ENCODE measurements at places on chromosomes 3 and 15.

DNA sequence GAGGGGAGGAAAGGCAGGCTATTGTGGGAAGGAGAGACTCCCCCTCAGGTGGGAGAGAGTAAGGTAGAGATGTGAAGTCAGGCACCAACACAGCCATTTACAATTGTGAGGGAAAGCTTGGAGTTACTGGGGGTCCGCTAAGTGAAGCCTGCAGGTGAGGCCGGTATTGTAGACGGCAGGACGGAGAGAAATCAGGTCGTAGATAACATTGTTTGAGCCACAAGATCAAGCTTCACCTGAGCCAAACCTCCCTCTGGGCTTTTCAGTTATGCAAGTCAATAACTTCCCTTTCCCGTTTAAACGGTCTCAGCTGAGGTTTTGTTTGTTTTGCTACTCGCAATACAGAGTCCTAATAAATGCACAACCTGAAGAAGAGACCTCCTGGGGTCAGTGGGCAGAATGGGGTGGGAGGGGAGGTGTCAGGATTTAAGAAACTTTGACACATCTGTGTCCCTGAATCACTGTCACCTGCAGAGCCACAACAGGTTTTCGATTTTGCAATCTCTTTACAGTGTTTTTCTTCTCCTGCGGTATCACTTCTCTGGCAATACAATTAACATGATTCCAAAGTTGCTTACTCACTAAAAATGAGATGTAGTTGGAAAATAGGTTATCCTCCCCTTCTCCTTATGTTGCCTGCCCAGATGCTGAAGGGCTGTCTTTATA lies 72.0 kb upstream of the GLCE start:
- no peak for DNase-seq

DNA sequence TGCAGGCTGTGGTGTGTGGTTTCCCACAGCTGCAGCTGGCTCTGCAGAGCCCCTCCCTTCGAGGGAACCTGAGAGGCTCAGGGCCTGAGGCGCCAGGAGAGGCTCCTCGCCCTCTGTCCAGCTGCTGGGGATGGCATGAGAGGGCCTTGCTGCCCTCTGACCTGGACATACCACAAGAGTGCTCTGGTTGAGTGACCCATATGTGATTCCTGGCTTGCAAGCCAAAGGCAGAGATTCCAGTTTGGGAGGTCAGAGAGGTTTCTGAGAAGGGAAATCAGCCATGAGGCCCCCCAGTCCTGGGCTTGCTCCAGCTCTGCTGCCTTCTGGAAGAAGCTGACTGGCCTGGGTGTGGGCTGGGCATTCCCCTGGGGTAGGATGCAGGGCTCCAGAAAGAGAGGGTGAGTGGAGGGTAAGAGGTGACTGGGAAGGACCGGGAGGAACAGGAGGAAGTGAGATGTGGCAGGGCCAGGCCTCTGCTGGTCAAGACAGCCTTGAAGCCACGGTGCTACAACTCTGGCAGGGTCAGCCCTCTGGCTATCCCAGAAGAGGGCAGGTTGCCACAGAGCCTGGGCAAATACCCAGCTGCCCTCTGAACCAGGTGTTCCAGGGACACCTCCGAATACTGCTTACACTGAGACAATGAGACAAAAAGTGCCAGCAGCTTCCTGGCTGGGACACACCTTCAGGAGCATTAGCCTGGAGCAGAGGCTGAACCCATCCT lies 16.0 kb upstream of the SRP14 start:
- DNase-seq = peak; percentile 41

GRCh38 chr3:122784436-122784835 lies 9.2 kb downstream of the HSPBAP1 start:
- no peak for DNase-seq

GRCh38 chr15:88950600-88951160 lies 37.5 kb upstream of the MFGE8 start:
- no peak for DNase-seq

- no peak for DNase-seq
Measured at GRCh38 chr3:183427196-183427875, 1.1 kb downstream of the MCF2L2 start.

GRCh38 chr3:155330370-155330769 lies 36.9 kb upstream of the STRIT1 start:
- no peak for DNase-seq

GRCh38 chr3:113712129-113712528 lies 15.7 kb upstream of the USF3 start:
- DNase-seq = no peak

DNA sequence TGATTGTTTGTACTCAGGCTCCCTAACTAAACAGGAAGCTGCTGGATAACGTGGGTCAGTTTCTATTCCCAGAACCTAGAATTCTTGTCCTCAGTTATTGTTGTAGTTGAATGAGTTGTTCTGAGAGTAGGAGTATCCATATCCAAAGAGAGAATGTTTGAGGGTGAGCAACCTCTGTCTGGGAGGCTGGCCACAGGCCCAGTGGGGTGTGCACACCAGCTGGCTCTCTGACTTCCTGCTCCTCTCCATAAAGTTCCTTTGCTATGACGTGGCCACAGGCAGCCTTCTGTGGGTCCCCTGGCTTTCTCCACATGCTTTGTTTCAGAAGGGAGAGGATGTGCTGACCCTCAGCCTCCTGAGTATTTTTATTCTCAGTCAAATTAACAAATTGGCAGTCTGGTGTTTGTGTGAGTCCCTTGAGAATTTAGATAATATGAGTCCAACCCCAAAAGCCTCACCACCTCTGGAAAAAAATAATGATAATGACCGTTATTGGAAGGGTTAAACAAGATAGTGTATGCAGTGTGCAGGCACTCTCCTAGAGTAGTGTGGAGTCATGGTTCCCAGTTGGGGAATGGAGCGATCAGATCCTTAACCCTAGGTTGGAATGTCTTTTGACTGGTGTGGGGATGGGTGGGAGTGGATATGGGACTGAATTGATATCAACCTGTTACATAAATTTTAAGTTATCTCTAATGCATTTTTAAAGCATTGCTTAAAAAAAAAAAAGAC lies 47.6 kb upstream of the MED12L start:
- peak; percentile 84 for DNase-seq

DNA sequence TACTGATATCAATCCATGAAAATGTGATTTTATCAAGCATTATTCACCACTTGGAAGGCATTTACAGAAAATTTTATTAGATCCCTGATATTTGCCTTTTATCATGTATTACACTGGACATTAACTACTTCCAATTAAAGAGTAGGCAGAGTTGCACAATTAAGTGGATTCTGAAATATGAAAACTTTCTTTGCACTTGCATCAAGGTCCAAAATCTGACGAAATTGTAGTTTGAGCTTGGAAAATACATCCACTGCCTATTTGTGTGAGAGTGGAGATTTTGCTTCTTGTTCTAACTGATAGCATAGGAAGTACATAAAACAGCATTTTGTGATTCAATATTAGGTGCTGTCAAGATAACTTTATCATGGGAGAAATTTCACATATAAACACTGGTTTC lies 49.6 kb upstream of the SLC12A8 start:
- DNase-seq = no peak

GRCh38 chr3:82208002-82208710 lies 446.7 kb upstream of the GBE1 start:
- DNase-seq = no peak

DNA sequence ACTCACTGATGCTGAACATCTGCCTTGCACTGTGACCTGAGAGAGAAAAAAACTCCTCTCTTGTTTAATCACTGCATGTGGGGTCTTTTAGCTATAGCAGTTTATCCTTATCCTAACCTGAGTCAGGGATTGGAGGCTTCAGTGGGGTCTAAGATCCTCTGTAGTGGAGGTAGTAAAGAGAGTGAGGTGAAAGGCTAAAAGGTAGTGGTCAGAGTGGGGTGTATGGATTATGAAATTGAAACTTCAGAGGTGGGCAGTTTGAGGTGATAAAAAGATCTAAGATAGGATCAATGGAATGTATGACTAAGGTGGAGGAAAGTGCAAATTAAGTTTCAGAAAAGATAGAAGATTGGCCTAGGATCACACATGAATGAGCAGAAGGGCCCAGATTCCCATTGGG lies 36.5 kb downstream of the DET1 start:
- no peak for DNase-seq

DNA sequence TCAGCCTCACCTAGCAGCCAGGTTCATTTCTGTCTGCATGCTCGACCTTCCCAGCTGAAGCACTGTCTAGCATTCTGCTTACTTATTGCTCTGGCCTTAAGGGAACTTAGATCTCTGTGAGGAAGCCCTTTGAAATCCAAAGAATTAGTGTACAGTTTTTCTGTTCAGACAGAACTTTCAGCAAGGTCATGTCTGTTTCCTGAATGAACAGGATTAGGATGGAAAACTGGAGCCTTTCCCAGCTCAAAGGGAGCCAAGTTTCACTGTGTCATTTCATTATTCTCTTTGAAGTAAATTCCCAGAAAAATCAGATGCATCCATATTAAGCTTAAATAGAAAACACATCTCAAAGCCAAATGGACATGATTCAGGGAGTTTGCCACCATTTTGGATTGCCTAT lies 457.3 kb upstream of the KCNMB2 start:
- peak; percentile 97 for DNase-seq

DNA sequence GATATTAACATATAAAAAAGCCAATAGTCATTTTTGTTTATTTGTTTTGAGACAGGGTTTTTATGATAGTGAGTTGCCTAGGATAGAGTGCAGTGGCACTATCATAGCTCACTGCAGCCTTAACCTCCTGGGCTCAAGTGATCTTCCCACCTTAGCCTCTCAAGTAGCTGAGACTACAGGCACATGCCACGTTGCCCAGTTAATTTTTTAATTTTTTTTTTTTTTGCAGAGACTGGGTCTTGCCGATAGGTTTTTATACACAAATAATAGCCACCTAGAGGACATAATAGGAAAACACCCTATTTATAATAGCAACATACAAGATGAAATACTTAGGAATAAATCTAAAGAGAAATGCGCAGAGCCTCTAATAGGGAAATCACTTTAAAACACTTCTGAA lies 13.3 kb downstream of the EIF3J start:
- DNase-seq = peak; percentile 64

- DNase-seq = no peak
Measured at GRCh38 chr15:91098451-91098850, 1.6 kb upstream of the SV2B start.

DNA sequence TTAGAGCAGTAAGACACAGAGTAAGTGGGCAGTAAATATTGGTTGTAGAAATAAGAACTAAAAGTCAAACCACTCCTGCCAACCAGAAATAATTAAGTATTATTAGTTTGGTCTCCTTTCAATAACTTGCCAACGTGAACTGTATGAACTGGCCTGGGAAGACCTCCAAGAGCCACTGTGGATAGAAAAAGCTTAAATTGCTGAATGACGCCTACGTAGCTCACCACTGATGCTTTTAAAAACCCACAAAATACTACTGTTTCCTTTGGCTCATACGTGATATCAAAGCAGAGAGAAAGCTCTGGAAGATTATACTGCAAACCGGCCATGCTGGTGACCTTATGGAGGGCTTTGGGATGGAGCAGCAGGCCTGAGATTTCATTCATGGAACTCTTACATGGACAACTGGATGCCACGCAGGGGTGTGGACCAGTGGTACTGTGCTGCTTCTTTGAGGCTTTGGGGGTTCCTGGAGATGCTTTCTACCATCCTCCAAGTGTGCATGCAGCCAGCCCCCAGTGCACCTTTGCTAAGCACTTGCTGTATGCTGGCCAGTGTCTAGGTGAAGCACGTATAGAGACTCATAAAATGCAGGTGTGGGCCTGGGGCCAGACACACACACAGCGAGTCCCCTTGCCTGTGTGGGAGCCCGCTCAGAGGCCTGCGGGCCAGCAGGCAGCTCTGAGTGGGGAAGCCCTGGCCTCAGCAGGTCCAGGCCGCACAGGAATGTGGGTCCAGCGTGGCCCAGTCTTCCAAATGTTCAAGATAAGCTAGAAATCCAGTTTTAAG lies 66.8 kb downstream of the ABTB1 start:
- DNase-seq = no peak

DNA sequence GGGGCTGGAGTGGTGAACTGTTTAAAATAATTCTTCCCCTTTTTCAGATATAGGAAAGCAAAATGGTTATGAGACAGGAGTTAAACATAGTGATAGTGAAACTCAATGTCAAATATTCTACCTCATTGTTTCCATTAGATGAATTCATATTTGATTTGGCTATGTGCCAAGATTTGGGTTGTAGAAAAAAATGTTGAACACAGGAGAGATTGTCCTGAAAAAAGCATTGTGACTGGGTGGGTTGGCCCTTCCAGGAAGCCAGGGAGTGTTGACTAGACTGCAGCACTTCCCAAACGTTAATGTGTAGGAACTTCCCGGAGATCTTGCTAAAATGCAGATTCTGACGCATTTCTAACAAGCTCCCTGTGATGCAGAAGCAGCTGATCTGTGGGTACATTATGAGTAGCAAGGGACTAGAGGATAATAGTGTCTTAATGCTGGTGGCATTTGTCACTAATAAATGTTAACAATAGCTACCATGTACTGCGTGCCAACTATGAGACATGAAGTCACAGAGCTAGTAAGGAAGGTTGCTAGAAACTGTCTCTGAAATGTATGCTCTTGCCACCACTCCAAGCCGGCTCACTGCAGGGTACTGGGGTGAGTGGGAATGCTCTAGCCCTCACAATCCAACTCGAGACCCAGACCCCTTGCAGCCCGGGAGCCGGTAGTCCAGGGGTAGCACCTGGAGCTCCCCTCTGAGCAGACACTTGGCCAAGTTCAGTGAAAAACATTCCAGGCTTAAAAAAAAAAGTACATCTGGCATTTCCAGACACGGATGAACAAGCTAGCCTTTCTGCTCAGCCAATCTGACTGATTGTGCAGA lies 120.6 kb downstream of the CD47 start:
- DNase-seq = peak; percentile 90

- no peak for DNase-seq
Measured at GRCh38 chr15:62338497-62338896, 173.4 kb upstream of the C2CD4B start.

GRCh38 chr15:88629071-88629470 lies 7.9 kb downstream of the AEN start:
- DNase-seq = no peak

GRCh38 chr15:38299216-38299615 lies 46.6 kb downstream of the SPRED1 start:
- no peak for DNase-seq

DNA sequence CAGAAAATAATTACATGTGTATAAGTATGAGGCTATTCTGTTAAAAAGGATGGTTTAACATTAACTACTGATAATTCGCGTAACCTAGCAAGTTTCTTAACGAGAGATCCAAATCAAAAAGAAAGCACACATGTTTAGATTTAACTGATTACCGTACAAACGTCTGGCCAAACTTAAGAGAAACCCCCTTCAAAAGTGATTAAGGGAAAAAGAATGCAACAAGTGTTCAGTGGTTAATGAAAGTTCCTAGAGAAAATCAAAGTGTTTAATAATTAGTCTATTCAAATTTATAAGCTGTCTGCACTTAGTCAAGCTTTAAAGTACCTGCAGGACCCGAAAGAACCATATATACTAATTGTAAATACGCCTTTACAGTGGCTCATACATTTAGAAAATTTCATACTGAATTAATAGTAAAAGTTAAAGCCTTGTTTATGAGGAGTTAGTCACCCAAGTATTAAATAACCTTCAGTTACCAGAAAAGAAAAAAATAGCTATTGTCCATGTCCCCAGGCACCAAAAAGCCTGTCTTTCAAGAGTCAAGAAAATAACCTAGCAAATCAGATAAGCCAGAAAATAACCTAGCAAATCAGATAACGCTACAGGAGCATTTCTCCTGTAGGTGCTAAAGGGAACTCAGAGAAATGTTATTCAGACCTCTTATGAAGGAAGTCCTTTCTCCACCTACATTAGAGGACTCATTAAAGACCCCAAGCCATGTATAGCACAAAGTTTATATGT lies 34.6 kb downstream of the ZNF589 start:
- DNase-seq = no peak

- no peak for DNase-seq
Measured at GRCh38 chr3:61966200-61966599, 404.8 kb downstream of the PTPRG start.
